ENCODE measurements at places on chromosomes 11 and 22.

DNA sequence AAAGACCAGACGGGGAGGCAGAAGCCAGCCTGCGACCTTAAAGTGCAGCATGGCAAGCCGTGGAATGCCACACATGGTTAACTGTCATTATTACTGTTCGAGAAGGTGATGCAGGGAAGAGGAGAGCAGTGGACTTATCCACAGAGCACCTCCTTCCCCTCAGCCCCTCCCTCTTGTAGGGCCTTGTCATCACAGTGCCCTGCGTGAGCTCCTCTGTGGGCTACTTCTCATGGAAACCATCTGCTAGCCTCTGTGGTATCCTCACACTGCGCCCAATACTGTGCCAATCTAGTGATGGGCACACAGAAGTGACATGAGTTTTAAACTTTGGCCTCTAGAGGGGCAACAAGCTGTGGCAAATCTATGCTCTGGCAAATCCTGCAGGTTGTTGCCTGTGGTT is 18.2 kb upstream of the CCDC134 start:
- DNase-seq: no peak

- DNase-seq: no peak
Measured at GRCh38 chr22:41568811-41569210, 8.0 kb downstream of the CSDC2 start.

DNA sequence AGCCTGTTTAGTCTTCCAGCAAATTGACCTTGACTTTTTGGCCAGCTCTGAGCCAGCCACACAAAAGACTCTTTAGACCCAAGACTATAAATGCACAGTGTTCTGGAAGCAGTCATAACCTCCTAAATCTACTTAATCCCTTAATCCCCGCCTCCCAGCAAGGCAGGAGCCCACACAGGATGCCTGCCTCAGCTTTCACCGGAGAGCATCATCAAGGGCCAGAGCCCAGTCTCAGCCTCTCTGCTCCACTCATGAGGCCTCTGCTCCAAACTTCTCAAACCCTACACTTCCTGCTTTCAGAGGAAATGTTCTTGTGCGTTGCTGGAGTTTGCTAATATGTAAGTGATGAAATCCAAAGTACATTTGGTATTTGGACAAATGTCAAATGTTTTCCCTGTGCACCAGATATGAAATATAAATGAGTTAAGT is 57.9 kb upstream of the FSHB start:
- no peak for DNase-seq

GRCh38 chr11:9313648-9314290 is 624 bp downstream of the TMEM41B start:
- DNase-seq: peak; percentile 17

DNA sequence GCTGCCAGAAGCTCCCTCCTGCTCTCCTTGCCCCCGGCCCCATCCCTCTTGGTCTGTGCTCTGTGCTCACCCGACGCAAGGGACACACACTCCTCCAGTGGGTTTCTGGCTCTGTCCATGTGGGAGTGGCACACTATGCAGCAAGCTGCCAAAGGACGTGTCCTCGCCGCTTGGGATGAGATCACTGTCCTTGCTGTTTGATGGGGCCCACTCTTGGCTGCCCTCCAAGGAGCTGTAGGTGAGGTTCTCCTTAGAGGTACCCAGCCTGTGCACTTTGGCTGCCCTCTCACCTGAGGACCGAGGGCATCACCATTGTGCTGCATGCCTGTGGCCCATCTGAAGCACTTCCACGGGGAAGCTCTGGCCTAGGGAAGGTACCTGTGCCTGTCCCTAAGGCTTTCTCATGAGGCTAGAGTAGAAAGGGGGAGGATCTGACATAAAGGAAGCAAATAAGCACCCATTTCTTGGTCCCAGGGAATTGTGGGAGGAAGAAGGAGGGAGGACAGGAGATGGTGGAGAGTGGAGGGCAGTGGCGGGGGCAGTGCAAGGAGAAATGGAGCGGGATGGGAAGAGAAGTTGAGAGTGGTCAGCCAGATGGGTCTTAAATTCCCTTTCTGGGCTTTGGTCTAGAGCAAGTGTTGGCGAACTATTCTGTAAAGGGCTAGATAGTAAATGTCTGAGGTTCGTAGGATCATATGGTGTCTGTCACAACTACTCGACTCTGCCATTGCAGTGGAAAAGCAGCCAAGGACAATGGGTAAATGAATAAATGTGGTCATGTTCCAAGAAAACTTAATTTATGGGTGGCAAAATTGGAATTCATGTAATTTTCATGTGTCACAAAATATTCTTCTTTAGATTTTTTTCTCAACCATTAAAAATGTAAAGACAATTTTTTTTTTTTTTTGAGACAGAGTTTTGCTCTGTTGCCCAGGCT is 47.0 kb upstream of the AMPD3 start:
- DNase-seq: no peak

- DNase-seq: no peak
Measured at GRCh38 chr11:92295175-92296137, 70.8 kb downstream of the FAT3 start.

GRCh38 chr11:102423936-102424335 is 28.6 kb downstream of the TMEM123 start:
- DNase-seq: no peak
